Stimulated activated CD4-positive, alpha-beta T cell treated with anti-CD3 and anti-CD28 coated beads, Interleukin-4, amount 100 ng/mL, for 1 hour (primary cell): ENCODE measurements at places on chromosomes 7 and 10.

DNA sequence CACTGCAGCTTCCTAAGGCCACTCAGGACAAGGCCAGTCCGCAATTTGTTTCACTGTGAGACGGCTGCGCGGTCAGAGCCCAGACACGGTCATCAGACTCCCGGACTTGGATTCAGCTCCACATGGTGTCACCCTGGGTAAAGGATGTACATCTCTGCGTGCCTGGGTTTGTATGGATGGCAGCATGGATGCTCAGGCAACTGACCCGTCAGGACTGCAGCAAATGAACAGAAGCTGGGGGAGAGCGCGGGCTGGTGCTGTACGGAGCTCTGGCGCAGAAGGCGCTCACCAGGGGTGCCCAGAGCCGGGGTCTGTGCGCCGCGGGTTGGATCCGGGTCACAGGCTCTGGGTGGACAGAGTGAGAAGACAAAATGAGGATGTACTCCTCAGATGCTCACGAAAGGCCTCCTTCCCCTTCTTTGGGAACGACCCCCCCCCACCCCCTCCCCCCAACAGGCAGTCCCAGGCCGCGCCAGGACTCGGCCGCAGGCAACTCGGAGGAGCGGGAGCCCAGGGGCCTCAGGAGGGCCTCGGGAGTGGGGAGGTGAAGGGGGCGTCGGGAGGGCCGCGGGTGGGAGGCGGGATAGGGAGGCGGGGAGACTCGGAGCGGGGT lies 92.4 kb downstream of the CXCL12 start:
- DNase-seq = no peak

DNA sequence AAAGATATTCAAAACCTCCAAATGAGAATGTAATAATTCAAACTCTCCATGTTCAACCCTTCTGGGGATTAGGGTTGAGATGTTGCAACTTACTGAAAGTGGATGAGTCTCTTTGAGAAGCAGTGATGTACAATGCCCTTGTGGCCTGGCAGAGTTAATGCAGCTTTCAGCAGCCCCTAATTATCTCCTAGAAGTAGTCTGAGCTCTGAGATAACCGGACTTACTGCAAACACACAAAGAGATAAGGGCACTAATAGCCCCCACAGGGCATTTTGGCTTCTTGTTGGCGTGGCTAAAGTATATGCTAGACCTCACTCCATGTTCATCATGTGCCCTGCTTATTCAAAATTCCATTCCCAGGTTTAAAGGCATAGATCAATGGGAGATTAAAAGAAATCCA lies 404.7 kb downstream of the NEBL start:
- DNase-seq = no peak

GRCh38 chr10:77406764-77407430 lies 230.7 kb downstream of the KCNMA1 start:
- DNase-seq = no peak

- no peak for DNase-seq
Observed at GRCh38 chr7:26416004-26416403, 124.3 kb downstream of the SNX10 start.

DNA sequence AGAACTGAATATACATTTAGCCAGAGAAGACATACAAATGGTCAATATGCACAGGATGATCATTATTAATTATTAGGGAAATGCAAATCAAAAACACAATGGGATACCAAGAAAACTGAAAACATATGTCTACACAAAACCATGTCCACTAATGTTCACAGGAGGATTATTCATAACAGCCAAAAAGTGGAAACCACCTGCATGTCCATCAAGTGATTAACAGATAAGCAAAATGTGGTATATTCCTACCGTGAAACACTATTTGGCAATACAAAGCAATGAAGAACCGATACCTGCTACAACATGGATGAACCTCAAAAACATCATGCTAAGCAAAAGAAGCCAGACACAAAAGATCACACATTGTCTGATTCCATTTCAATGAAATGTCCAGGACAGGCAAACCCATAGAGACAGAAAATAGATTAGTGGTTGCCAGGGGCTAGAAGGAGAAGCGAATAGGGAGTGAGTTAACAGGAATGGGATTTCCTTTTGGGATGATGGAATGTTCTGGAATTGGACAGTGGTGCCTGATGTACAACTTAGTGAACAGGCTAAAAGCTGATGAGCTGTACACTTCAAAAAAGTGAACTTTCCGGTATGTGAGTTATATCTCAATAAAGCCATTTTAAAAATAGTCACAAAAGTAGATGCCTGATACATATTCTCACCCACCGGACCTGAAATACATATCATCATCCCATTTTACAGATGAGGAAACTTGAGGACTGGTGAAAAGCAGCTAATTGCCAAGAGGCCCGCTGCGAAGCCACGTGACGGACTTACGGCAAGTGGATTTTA lies 33.6 kb downstream of the HIPK2 start:
- DNase-seq = no peak

GRCh38 chr10:119284679-119285096 lies 77.3 kb downstream of the GRK5 start:
- DNase-seq = no peak

GRCh38 chr7:20157456-20157855 lies 59.7 kb downstream of the MACC1 start:
- DNase-seq = no peak

GRCh38 chr10:81136261-81136660 lies 598.6 kb downstream of the SH2D4B start:
- no peak for DNase-seq

DNA sequence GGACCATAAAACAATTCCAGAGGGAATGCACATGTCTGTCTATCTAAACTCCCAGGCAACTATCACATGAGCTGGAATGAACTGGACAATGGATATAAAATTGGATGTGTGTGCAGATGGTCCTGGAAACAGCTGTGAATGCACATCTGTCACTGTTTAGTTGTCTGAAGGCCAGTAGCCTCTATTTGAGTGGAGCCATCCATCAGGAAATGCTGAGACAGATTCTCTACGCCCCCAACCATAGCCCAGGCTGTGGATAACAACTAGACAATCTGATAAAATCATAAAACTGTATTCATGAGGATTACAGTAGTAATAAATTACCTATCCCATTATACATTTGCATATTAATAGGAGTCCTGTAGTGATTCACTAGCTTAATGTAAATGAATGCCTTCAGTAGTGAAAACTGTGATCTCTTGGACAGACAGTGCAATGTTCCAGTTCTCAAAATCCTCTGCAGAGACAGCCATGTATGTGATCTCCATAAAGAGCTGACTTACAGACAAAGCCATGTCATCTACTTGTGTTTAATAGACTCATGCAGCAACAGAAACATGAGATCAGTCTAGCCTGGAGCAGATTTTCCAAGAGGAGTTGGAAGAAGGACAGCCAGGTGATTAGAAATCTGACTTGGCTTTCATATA lies 907.6 kb downstream of the KCNMA1 start:
- no peak for DNase-seq

- DNase-seq = no peak
Observed at GRCh38 chr7:122364761-122365280, 60.3 kb upstream of the FEZF1 start.

DNA sequence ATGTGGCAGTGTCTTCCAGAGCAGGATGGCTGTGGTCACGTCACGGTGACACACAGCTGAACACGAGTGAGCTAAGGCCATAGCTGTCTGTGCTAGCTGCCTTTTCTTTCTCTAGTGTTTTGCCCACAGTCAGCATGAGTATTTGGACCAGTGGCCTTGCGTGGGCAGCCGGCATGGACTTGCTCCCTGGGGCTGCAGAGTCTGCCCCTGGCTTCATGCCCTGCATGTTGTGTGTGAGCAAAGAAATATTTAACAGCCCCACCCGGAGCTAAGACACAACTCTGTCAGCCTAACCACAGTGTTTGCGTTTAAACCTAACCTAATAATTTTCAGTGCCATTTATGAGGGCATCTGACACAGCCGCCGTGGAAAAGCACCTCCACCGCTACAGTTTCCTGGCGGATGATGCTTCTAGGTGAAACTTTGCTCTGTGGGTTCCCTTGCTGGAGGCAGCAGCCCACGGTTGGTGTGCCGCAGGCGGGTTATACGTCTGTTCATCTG lies 14.6 kb downstream of the CHST12 start:
- peak; percentile 33 for DNase-seq
